Panc1 (cell line): ENCODE measurements at places on chromosomes 11 and 22.

- no peak for DNase-seq
- no peaks in the 10 kb centered on the region for H3K4me1 ChIP-seq
- H3K36me3 ChIP-seq, result no peaks in the 10 kb centered on the region
- no peak overlapping the region for H3K27ac ChIP-seq
Observed at GRCh38 chr11:13368041-13368446, 90.5 kb downstream of the BMAL1 start.

- no peaks in the 10 kb centered on the region for H3K27me3 ChIP-seq
- H3K36me3 ChIP-seq, result no peaks in the 10 kb centered on the region
Observed at GRCh38 chr22:20141186-20142077, 9.4 kb downstream of the CCDC188 start.

DNA sequence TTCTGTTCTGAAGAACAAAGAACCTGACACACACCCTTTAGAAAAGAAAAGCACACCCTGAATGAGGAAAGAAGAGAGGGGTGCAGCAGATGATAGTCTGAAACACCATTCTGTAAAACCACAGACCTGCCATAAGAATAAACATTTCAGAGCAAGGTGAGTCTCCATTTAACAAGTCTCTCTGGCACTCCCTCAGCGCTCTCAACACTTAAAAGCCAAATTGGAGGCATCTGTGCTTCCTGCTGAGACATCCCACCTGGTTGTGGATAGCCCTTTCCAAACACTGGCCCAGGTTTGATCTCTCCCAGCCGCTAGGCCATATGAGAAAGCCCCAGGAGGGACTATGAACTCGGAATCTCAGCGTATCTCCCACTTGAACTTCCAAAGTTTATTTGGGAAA, 36.3 kb downstream of the ETS1 start:
- H3K27ac ChIP-seq, result no peak overlapping the region
- no peaks in the 10 kb centered on the region for H3K27me3 ChIP-seq
- no peaks in the 10 kb centered on the region for H3K4me1 ChIP-seq
- DNase-seq, result no peak
- H3K36me3 ChIP-seq, result no peaks in the 10 kb centered on the region
- no peak overlapping the region for H3K4me3 ChIP-seq

GRCh38 chr11:90223248-90223585, 368 bp upstream of the CHORDC1 start:
- H3K36me3 ChIP-seq, result peaks cover 14% of the 10 kb centered on the region
- H3K4me3 ChIP-seq, result peak overlapping the region; percentile 100
- peak overlapping the region; percentile 95 for H3K27ac ChIP-seq
- H3K27me3 ChIP-seq, result no peaks in the 10 kb centered on the region
- DNase-seq, result no peak
- H3K4me1 ChIP-seq, result peaks cover 22% of the 10 kb centered on the region; the same call in 1 of the 2 replicates

GRCh38 chr22:40183029-40183581, 5.4 kb downstream of the TNRC6B start:
- no peaks in the 10 kb centered on the region for H3K27me3 ChIP-seq
- no peak overlapping the region for H3K4me3 ChIP-seq
- peak overlapping the region; percentile 68 for H3K27ac ChIP-seq
- peaks cover 27% of the 10 kb centered on the region for H3K4me1 ChIP-seq
- H3K36me3 ChIP-seq, result peaks cover 4% of the 10 kb centered on the region; the same call in 1 of the 2 replicates

GRCh38 chr11:34405079-34405858, 33.5 kb upstream of the CAT start:
- no peak overlapping the region for H3K27ac ChIP-seq
- DNase-seq, result no peak

- H3K36me3 ChIP-seq, result no peaks in the 10 kb centered on the region
- H3K27ac ChIP-seq, result no peak overlapping the region
- DNase-seq, result no peak
- H3K27me3 ChIP-seq, result no peaks in the 10 kb centered on the region
- no peaks in the 10 kb centered on the region for H3K4me1 ChIP-seq
Observed at GRCh38 chr11:75718419-75719339, 1.0 kb downstream of the MOGAT2 start.

DNA sequence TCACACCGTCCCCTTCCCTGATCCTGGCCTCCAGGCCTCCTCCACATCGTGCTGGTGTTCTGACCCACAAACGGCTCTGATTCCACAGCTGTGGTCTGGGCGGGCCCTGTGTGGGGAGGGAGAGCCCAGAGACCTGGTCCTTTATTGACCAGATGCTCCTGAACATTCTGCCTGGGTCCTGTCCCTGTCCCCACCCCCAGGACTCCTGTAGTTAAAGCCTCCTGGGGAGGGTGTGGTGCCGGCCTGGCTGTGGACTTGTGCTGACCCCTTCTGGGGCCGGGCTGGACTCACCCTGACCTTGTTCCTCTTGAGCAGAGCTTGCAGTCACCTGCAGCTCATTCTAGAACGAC, 128.7 kb downstream of the CTTN start:
- H3K4me3 ChIP-seq, result no peak overlapping the region
- no peaks in the 10 kb centered on the region for H3K27me3 ChIP-seq
- no peak overlapping the region for H3K27ac ChIP-seq

GRCh38 chr22:21832291-21833290, 34.9 kb downstream of the MAPK1 start:
- no peaks in the 10 kb centered on the region for H3K27me3 ChIP-seq
- H3K36me3 ChIP-seq, result no peaks in the 10 kb centered on the region
- no peak overlapping the region for H3K4me3 ChIP-seq
- no peak for DNase-seq
- H3K27ac ChIP-seq, result no peak overlapping the region

DNA sequence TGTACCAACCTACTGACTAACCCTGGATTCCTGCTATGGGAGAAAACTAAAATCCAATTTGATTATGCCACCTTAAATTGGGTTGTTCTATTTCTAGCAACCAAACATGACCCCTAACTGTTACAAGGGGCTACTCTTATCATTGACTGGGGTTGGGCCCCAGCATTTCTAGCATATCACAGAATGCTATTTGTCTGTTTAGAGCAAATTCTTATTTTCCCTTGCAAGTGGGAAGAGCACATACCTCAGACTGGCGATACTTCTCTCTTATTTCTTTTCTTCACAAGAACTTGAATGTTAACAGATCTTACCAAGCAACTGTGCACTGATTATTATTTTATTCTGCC, 93.7 kb downstream of the C11orf58 start:
- H3K27ac ChIP-seq, result no peak overlapping the region
- no peak overlapping the region for H3K4me3 ChIP-seq
- no peaks in the 10 kb centered on the region for H3K36me3 ChIP-seq
- no peak for DNase-seq
- H3K27me3 ChIP-seq, result no peaks in the 10 kb centered on the region

GRCh38 chr22:35448523-35448922, 48.6 kb downstream of the MCM5 start:
- H3K36me3 ChIP-seq, result no peaks in the 10 kb centered on the region
- DNase-seq, result no peak
- no peak overlapping the region for H3K27ac ChIP-seq
- H3K4me3 ChIP-seq, result no peak overlapping the region

GRCh38 chr11:113649311-113649710, 56.8 kb downstream of the TMPRSS5 start:
- no peak for DNase-seq
- H3K36me3 ChIP-seq, result no peaks in the 10 kb centered on the region
- no peak overlapping the region for H3K27ac ChIP-seq
- no peak overlapping the region for H3K4me3 ChIP-seq

GRCh38 chr22:31230155-31230870, 18.2 kb downstream of the LIMK2 start:
- no peak for DNase-seq
- no peak overlapping the region for H3K4me3 ChIP-seq

- H3K36me3 ChIP-seq, result no peaks in the 10 kb centered on the region; the same call in 1 of the 2 replicates
- H3K4me1 ChIP-seq, result no peaks in the 10 kb centered on the region
- H3K4me3 ChIP-seq, result no peak overlapping the region
- DNase-seq, result no peak
- no peak overlapping the region for H3K27ac ChIP-seq
Observed at GRCh38 chr22:22181341-22181850, 63.2 kb upstream of the VPREB1 start.

DNA sequence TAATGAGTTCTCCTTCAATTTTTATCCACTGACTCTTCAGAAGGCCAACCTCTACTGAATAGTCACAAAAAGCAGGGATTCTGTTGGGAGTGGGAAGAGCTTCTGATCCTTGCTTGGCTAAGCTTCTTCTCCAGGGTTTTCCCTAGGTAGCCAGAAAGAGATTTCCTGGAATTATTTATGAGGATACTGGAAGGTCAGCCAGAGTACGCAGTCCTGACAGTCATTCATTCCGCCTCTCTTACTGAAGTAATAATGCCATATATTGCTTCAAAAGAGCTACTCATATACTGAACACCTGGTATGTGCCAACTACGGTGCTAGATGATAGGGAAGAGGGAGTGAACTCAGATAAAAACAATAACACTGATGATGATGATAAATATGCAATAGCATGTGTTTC, 116.1 kb downstream of the CCDC34 start:
- H3K36me3 ChIP-seq, result no peaks in the 10 kb centered on the region
- no peak overlapping the region for H3K4me3 ChIP-seq
- peak overlapping the region; percentile 60; the same call in 1 of the 2 replicates for H3K27ac ChIP-seq
- no peaks in the 10 kb centered on the region for H3K4me1 ChIP-seq

GRCh38 chr11:61486779-61487178, 21.8 kb upstream of the LRRC10B start:
- H3K4me1 ChIP-seq, result peaks cover 16% of the 10 kb centered on the region
- no peaks in the 10 kb centered on the region for H3K36me3 ChIP-seq
- no peak overlapping the region for H3K27ac ChIP-seq

DNA sequence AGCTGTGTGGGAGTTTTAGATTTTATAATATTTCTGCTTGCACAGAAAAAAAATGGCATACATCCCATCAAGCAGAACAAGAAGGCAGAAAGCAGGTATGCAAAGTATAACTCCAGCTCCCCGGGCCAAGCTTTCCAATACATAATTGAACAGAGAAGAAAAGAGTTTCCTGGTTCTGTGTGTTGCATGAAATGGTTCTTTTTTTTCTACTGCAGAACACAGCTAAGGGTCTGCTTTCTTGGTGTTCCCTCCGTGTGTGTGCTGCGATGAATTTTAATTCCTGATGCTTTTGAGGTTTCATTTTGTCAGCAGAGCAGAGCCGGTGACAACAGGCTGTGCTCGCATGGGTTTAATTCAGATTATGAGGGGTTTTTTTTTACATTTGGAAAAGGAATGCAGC, 70.7 kb upstream of the TTC12 start:
- H3K27me3 ChIP-seq, result peaks cover 37% of the 10 kb centered on the region
- no peak for DNase-seq
- no peaks in the 10 kb centered on the region for H3K36me3 ChIP-seq
- H3K4me1 ChIP-seq, result no peaks in the 10 kb centered on the region
- no peak overlapping the region for H3K4me3 ChIP-seq

- DNase-seq, result no peak
- no peak overlapping the region for H3K4me3 ChIP-seq
- no peaks in the 10 kb centered on the region for H3K27me3 ChIP-seq
Observed at GRCh38 chr11:113410414-113411135, 23.0 kb downstream of the ANKK1 start.

GRCh38 chr11:60857378-60858232, 1.9 kb upstream of the PTGDR2 start:
- H3K4me3 ChIP-seq, result no peak overlapping the region
- no peaks in the 10 kb centered on the region for H3K36me3 ChIP-seq
- H3K27me3 ChIP-seq, result no peaks in the 10 kb centered on the region
- no peak overlapping the region for H3K27ac ChIP-seq
- no peaks in the 10 kb centered on the region for H3K4me1 ChIP-seq

- H3K27ac ChIP-seq, result no peak overlapping the region
- peaks cover 9% of the 10 kb centered on the region for H3K4me1 ChIP-seq
- H3K4me3 ChIP-seq, result no peak overlapping the region
- no peaks in the 10 kb centered on the region for H3K27me3 ChIP-seq
- DNase-seq, result no peak
- no peaks in the 10 kb centered on the region for H3K36me3 ChIP-seq
Observed at GRCh38 chr22:40450616-40451015, 80.2 kb downstream of the SGSM3 start.

GRCh38 chr11:126352934-126353801, 2.3 kb upstream of the ST3GAL4 start:
- H3K36me3 ChIP-seq, result peaks cover 3% of the 10 kb centered on the region; the same call in 1 of the 2 replicates
- no peaks in the 10 kb centered on the region for H3K27me3 ChIP-seq
- peak overlapping the region; percentile 3; the same call in 1 of the 2 replicates for H3K4me3 ChIP-seq
- peak overlapping the region; percentile 73 for H3K27ac ChIP-seq
- no peak for DNase-seq

DNA sequence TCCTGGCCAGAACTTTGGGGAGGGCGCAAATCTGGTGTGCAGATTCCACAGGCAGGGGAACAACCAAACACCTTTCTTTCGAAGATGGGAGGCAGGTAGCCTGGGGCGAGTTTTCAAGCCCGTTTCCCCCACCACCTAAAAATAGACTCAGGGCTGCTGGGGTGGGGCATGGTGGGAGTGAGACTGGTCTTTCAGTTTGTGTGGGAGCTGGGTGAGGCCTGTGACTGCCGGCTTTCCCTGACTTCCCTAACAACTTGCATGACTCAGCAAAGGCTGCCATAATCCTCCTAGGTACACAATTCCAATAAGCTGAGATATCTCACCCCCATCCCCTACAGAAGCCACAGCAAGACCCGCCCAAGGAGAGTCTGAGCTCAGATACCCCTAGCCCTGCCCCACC, 4.3 kb upstream of the OR5B12 start:
- no peak overlapping the region for H3K4me3 ChIP-seq
- no peaks in the 10 kb centered on the region for H3K4me1 ChIP-seq
- H3K36me3 ChIP-seq, result no peaks in the 10 kb centered on the region
- no peak overlapping the region for H3K27ac ChIP-seq
- DNase-seq, result no peak

DNA sequence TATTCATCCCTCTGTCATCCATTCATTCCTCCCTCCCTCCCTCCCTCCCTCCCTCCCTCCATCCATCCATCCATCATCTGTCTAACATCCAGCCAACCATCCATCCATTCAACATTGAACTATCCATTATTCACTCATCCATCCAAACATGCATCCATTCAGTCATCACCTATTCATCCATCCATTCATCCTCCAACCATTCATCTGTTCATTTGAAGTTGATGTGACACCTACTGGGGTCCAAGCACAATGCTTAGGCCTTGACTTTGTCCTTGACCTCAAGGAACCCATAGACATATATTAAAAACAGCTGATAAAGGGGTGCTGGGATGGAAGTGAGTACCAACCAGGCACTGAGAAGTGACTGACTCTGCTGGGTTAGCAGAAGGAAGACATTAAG, 26.6 kb downstream of the BCR start:
- H3K27ac ChIP-seq, result no peak overlapping the region
- no peaks in the 10 kb centered on the region for H3K4me1 ChIP-seq
- no peaks in the 10 kb centered on the region for H3K36me3 ChIP-seq
- no peak for DNase-seq
- H3K27me3 ChIP-seq, result no peaks in the 10 kb centered on the region

DNA sequence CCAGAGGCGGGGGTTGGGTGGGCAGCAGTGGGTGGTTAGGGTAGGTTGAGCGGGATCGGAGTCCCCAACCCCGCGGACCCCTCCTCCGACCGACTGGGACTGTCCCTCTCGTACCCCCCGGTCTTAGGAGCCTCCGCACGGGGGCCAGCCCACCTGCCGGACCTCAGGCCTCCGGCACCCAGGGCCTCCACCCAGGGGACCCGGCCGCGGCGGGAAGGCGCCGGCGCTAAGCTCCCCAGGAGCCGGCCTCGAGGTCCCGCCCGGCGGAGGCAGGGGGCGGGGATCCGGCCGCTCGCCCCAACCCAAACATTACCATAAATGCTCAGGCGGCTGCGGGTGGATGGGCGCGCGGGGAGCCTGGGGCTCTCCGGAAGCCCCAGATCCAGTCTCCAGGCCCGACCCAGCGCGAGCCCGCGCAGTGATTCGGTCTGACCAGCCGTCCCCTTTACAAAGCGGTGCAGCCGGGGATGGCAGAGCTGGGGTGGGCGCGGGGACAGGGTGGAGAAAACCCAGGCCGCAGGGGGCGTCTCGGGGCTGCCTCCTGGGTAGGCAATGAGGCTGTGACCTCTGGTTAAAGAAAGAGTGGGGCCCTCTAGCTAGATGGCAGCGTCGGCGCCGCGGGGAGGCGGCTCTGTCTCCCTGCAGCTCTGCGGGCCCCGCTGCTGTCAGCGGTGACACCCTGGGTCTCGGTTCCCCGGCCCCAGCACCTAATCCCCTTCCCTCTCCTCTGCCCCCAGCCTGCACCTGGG, 4.0 kb upstream of the MCAM start:
- H3K4me3 ChIP-seq, result peak overlapping the region; percentile 68
- peaks cover 47% of the 10 kb centered on the region for H3K4me1 ChIP-seq
- DNase-seq, result no peak
